Endothelial cell (in vitro differentiated cells): ENCODE measurements at places on chromosomes 1 and 21.

GRCh38 chr1:75203415-75204277 is 69.5 kb downstream of the LHX8 start:
- peak; percentile 38 for DNase-seq

- DNase-seq = peak; percentile 56
These were observed 8.3 kb upstream of the RNF19B start for GRCh38 chr1:32972814-32973428.

DNA sequence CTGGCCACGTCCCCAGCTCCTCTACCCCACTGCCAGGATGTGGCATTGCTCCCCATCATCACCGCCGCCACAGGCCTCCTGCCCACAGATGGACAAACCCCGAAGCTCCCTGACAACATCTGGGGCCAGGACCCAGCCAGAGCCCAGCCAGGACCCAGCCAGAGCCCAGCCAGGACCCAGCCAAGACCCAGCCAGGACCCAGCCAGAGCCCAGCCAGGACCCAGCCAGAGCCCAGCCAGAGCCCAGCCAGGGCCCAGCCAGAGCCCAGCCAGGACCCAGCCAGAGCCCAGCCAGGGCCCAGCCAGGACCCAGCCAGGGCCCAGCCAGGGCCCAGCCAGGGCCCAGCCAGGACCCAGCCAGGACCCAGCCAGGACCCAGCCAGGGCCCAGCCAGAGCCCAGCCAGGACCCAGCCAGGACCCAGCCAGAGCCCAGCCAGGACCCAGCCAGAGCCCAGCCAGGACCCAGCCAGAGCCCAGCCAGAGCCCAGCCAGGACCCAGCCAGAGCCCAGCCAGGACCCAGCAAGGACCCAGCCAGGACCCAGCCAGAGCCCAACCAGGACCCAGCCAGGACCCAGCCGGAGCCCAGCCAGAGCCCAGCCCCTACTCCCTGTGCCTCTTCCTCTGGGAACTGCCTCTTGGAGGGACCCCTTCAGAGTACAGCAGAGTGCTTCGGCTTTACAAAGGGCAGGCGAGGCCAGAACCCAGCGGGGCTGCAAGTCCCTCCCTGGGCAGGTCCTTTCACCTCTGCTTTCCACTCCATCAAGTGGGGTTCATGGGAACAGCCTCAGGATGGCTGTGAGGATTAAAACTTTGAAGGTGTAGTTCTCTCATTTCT is 43.7 kb downstream of the DISP3 start:
- no peak for DNase-seq

DNA sequence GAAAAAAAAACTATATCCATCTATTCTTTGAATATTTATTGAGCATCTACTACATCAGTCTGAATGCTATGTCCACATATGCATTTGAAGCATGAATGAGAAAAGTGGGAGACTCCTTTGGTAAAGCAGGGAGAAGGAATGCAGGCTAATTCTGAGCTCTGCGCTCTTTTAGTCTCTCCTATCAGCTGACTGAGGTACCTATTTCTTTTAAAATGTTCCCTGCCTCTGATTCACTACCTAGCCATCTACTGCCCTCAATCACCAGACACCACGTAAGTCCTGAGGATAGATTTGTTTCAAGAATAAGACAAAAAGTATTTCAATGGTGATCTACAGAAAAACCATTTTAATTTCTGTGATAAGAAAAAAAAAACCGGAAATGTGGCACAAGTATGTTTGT is 3.8 kb upstream of the RGS13 start:
- DNase-seq = no peak

- DNase-seq = no peak
These were observed 85.2 kb upstream of the KCND3 start for GRCh38 chr1:112074711-112075110.

GRCh38 chr1:160309185-160309557 is 24.2 kb upstream of the PEX19 start:
- no peak for DNase-seq

DNA sequence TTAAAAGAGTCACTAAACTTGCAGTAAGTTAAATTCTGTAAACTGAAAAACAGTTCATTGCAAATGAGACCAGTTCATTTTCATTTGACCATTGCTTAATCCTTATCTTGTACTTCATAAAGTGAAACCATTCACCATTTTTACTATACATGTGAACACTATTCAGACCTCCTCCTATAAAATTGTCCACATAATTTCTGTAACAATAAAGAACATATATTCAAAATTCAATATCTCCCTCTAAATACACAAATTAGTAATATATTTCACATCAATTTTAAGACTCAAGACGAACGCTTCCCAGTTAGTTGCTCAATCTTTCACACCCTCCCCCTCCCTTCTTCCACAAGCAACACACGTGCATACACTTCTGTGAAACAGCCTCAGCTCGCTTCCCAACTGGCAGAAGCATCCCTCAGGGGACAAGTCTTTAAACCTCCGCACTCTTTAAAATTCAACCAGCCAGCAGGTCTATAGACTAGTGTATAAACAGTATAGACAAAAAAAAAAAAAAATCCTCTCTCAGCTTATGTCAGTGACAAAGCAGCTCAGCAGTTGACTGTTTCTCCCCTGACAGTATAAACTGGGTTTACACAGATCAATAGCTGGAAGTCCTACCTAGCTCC is 99.6 kb downstream of the DENND1B start:
- DNase-seq = no peak

DNA sequence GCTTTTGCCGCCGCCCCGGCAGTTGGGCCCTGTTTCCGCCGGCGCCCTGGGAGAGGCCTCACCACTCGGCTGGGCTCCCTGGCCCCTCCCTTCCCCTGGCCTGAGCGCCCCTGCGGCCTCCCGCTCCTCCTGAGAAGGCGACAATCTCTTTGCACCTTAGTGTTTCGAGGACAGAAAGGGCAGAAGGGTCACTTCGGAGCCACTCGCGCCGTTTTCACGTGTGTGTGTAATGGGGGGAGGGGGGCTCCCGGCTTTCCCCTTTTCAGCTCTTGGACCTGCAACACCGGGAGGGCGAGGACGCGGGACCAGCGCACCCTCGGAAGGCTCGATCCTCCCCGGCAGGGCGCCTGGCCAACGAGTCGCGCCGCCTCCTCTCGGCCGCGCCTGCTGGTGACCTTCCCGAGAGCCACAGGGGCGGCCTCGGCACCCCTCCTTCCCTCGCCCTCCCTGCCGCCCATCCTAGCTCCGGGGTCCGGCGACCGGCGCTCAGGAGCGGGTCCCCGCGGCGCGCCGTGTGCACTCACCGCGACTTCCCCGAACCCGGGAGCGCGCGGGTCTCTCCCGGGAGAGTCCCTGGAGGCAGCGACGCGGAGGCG is 432 bp upstream of the SIM2 start:
- DNase-seq = peak; percentile 55

GRCh38 chr1:156434989-156435544 is 65.5 kb downstream of the MEF2D start:
- no peak for DNase-seq

- DNase-seq = no peak
These were observed 88.7 kb downstream of the CD247 start for GRCh38 chr1:167429612-167430011.

DNA sequence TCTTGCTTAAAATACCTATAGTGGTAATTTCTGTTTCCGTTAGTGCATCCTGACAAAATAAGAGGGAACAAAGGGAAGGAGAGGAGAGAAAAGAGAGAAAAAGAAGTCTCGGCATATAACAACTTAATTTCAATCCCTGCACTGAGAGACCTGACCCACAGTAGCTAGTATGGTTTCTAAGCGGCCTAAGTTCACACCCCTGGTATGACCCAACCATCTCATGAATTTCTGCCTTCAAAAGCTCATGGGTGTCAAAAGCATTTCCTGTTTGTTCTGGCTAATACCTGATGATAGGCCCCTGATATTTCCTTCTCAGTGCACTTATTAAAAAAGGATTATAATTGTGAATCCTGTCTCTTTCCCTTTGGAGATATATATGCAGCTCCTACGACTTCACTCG is 32.1 kb upstream of the RGS1 start:
- no peak for DNase-seq

- DNase-seq = no peak
These were observed 106.9 kb upstream of the LYPLAL1 start for GRCh38 chr1:219066631-219067349.

- DNase-seq = no peak
These were observed 23.2 kb upstream of the H6PD start for GRCh38 chr1:9211291-9211811.

DNA sequence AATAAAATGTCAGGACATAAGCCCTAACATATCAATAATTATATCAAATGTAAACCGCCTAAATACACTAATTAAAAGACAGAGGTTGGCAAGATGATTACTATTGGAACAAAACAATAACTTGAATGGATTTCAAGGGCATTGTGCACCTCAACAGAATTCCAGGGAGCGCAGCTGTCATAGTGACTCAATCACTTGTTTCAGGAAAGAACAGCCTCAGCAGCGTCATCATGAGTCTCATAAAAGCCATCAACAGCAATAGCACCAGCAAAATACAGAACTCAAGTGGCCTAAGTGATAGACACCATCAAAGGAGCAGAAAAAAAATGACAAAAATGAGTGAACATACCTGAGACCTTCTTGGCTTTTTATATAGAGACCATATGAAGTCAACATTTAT is 632.7 kb upstream of the NR5A2 start:
- no peak for DNase-seq

- no peak for DNase-seq
These were observed 2.3 kb upstream of the LCE3D start for GRCh38 chr1:152582647-152583046.

DNA sequence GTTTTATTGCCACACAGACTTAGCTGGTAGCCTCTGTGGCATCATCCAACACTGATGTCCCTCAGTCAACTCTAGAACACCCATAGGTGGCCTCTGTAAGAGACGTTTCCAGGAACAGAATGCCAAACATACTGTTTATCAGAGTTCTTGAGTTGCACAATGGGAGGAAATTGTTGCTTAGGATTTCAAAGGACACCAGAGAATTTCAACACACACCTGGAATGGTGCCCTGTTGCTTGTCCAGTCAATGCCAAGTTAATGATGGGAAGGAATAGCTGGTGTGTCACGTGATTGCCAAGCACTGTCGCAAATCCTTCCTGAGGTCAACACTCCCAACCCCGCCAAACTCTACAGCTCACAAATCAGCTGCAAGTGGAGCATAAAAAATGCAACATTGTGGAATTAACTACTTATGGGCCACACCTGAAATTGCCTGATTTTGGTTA is 28.6 kb upstream of the DUSP23 start:
- DNase-seq = no peak

DNA sequence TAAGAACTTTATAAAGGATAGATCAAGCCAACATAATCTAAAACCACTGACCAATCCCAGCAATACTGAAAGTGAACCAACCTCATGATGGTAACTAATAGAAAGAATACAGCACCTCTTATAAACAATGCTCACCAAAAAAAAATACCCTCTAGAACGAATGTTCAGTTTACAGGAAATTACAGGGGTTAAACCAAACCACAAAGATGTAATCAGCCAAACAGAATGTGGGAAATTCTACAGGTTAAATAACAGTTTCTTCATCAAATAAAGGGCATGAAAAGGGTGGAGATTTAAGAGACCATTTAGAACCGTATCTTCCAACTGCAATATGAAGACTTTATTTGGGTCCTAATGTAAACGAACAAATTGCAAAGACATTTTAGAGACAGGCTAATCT is 30.4 kb downstream of the ARID4B start:
- DNase-seq = no peak

DNA sequence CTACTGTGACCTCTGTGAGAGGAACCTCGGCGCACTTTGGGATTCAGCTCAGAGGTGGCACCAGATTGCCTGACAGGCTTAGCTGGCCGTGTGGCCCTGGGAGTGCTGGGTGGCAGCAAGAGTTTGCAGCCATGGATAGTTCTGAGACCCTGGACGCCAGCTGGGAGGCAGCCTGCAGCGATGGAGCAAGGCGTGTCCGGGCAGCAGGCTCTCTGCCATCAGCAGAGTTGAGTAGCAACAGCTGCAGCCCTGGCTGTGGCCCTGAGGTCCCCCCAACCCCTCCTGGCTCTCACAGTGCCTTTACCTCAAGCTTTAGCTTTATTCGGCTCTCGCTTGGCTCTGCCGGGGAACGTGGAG is 67.5 kb downstream of the DISC1 start:
- no peak for DNase-seq

GRCh38 chr1:167446966-167447365 is 71.4 kb downstream of the CD247 start:
- no peak for DNase-seq

DNA sequence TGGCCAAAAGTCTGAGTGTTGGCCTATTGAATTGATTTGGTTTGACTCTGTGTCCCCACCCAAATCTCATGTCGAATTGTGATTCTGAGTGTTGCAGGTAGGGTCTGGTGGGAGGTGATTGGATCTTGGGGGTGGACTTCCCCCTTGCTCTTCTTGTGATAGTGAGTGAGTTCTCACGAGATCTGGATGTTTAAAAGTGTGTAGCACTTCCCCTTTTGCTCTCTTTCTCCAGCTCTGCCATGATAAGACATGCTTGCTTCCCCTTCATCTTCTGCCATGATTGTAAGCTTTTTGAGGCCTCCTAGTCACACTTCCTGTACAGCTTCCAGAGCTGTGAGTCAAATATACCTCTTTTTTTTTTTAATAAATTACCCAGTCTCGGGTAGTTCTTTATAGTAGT is 297.1 kb upstream of the ZRANB2 start:
- no peak for DNase-seq

- no peak for DNase-seq
These were observed 170.3 kb downstream of the VPS13D start for GRCh38 chr1:12400027-12400693.
